Non-pigmented ciliary epithelial cell (primary cell): ENCODE measurements at places on chromosomes 11 and 22.

GRCh38 chr11:9459667-9460321, 1.0 kb upstream of the ZNF143 start:
- no peak for DNase-seq

DNA sequence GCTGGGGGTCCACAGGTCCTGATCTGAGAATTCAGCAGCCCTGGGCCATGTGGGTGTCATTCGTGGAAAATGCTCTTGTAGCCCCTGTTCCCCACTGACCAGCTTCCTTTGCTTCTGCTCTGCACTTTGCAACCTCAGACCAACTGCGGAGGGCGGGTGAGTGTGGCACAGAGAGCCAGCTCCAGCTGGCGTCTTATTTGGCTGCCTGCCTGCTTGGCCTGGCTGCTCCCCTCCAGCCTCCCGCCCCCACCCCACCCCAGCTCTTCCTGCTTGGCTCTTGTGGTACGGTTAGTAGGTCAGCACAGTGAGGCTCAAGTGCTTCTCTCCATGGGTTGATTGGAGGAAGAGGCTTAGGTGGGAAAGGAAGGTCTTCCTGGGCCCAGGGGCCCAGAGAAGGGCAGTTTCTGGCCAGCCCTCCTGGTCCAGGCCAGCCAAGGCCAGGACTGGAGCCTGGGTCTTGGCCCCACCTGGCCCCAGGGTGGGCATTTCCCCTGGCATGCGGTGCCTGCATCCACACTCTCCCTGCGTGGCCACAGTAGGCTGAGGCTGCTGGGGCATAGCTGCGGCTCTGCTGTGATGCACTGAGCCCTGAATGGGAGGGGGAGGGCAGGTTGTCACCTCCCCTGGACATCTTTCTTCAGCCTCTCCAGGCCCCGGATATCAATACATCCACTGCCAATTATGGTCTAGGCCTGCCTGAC, 26.5 kb downstream of the MYO7A start:
- DNase-seq, result no peak

DNA sequence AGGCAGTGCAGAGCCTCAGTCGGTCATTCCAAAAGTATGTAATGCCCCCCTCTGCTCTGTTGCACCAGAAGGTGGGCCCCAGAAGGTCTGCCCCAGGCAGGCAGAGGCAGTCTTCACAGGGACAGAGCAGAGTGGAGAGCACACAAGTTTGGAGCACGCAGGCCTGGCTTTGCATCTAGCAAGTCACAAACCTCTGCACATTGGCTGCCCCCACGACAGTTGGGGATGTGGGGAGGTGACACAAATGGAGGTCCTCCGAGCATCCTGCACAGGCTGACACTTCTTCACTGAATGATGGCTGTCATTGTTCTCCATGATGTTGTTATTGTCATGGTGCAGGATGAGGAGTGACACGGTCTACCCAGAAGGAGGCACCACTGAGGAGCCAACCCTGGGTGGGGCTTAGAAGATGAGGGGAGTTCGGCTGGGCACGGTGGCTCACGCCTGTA, 11.9 kb downstream of the TOM1 start:
- DNase-seq, result no peak

DNA sequence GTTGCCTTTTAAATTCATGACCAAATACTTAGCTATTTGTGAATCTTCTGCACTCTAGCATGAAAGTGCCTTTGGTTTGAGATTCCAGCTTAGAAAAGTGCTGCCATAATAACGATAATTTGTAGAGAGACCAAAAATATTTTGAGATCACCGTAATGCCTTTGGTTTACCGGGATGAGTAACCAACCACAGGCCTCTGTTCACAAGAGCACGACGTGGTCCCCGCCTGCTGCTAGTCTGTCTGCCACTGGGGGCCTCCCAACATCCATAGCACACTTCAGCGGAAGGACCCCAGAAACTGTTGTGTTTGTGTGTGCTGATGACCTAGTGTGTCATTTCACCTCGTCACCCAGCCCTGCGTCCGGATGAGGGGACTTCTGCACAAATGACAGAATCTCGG, 67.0 kb upstream of the RASSF10 start:
- no peak for DNase-seq

DNA sequence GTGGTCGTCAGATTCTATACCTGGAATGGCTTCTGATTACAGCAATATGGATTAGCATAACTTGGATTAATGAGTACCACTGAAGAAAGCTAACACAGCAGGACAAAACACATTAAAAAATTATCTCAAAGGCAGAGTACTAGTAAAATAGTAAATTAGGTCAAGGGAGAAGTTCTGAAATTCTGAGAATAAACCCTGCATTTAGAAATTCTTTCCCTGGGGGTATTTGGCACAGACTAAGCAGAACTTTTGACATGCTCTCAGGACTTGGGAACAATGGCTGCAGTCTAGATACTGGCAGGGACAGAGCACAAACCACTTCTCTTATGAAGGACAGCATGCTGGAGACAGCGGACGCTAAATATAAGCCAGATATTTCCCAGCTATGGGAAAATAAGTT, 85.6 kb upstream of the GRIA4 start:
- no peak for DNase-seq

DNA sequence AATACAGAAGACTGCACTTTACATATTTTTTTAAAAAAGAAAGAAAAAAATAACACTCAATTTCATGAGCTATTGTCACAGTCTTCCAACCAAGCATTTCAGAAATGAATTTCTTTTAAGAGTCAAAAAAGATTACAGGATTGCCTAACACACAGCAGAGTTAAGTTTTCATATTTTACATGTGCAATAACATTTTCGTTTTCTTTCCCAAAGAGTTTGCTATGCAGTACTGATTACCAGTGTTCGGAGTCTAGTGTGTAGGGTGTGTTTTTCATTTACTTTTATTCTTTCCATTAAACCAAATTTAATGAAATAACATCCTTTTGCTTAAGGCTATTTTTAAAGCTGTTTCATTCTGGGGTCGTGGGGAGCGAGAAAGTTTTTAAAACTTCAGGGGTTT, 53.2 kb downstream of the MN1 start:
- DNase-seq, result no peak

- DNase-seq, result no peak
Observed at GRCh38 chr11:57480409-57481137, 20.2 kb downstream of the RTN4RL2 start.

DNA sequence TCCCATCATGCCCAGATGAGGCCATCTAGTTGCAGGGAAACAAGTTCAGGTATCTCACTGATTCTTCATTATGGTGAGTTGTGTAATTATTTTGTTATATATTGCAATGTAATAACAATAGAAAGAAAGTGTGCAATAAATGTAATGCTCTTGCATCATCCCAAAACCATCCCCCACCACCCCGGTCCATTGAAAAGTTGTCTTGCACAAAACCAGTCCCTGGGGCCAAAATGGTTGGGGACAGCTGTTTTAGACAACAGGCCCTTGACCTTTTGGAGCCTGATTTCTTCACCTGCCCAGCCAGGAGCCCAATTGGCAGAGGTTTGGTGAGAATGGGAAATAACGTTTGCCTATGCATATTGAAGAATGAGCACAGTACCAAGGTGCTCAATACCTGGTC, 15.9 kb downstream of the MPEG1 start:
- no peak for DNase-seq

GRCh38 chr11:66685276-66686099, 7.8 kb upstream of the RBM4B start:
- DNase-seq, result no peak

- DNase-seq, result no peak
Observed at GRCh38 chr11:57338142-57338541, at the start of gene P2RX3. TSS of gene P2RX3 (plus strand) at chr11:57338352. CDS start at chr11:57338551, 199 bp downstream.

DNA sequence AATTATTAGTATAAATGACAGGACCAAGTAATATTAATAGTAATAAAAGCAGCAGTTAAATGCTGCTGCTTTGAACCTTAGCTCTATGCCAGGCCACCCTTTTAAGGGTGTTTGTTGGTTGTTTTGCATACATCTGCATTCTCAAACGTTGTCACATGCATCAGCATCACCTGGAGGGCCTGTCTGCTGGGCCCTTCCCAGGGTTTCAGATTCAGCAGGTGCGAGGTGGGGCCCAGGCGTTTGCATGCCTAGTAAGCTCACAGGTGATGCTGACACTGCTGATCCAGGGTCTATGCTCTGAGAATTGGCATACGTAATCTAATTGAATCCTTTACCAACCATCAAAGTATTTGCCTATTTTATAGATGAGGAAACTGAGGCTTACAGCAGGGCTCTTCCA, 246.5 kb downstream of the CADM1 start:
- no peak for DNase-seq

DNA sequence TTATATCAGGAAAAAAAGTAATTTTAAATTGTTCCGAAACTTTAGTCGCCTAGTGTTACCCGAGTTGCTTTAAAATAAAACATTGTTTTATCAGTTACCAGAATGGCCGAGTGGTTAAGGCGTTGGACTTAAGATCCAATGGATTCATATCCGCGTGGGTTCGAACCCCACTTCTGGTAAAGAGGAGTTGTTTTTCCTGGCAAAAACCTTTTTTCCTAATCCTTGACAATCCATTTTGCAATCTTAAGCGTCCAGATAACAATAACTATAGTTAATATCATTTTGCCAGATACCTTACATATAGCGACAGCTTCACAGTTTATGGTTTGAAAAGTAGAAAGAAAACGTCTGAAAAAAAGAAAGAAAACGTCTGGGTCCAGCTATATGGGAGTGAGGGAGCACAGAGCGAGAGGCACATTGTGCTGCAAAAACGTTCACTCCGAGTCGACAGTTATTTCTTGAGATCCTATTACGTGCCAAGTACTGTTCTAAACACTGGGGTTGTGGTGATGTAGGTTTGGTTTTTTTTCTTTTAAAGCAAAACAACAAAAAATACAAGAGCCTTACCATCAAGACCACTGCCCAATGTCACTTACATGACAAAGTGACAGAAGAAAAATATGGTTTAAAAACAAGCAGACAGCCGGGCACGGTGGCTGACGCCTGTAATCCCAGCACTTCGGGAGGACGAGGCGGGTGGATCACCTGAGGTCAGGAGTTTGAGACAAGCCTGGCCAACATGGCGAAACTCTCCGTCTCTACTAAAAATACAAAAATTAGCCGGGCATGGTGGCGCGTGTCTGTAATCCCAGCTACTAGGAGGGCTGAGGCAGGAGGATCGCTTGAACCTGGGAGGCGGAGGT, 40.6 kb downstream of the OR4D9 start:
- no peak for DNase-seq

DNA sequence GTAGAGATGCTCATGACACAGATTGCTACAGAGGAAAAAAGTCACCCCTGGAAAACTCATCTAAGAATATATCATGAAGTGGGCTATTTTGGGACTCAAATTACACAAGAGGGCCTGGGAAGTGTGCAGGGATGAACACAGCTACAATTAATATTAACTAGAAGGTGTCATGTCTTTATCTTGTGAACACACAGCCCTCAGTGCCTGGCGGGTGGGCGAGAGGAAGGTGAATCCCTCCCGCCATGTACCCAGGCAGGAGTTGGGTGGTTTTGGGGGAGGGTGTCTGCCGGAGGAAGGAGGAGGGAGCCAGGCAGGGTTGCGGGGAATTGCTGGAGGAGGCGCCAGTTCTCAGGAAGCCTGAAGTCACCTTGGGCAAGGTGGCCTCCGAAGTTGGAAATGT, 5.1 kb upstream of the FAM83F start:
- no peak for DNase-seq

DNA sequence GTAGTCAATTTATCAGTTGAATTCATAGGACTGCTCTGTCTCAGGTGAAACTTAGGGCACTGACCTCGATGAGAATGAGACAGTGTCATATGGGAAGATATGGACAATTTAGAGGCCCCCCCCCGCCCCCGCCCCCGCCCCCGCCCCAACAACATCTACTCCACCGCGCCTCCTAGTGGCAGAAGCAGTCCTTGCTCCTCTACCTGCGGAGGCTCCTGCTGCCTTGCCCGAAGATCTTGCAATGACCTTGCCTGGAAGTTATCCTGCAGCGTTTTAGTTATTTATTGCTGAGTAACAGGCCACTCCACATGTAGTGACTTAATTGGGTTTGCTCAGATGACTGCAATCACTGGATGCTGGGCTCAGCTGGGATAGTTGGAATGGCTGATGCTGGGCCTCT, 15.2 kb downstream of the SERPINH1 start:
- no peak for DNase-seq

- no peak for DNase-seq
Observed at GRCh38 chr11:6260207-6260726, 629 bp downstream of the CCKBR start.

DNA sequence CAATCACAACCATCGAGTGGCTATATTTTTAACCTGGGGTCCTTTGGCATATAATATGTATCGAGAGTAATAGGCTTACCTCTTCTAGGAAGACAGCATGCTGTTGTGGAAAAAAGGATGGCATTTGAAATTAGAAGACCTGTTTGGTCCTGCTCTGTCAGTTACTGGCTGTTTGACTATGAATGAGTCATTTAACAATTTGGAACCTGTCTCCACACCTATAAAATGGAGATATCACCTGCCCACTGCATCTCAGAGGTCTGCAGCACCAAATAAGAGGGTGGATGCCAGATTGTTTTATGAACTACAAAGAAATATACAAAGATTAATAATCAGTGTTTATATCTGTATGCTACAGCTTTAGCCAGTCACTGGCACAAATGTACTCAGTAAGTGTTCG, 60.8 kb downstream of the SLC25A17 start:
- DNase-seq, result no peak

DNA sequence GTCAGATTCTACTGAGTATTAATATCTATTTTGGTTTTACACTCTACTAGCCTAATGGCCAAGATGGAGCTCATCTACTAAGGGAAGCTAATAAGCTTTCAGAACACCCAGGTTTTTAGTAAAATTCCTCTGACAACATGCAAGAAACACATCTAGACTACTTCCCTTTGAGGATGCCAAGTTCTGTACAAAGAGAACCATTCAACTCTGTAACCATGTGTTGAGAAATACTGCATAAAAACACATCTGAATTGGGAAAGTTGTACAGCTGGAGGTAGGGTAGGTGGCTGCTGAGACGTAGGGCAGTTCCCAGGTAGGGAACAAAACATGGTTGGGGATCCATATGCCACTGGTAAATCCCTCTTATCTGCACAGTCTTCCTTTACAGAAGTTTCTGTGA, 66.2 kb downstream of the SC5D start:
- DNase-seq, result no peak

DNA sequence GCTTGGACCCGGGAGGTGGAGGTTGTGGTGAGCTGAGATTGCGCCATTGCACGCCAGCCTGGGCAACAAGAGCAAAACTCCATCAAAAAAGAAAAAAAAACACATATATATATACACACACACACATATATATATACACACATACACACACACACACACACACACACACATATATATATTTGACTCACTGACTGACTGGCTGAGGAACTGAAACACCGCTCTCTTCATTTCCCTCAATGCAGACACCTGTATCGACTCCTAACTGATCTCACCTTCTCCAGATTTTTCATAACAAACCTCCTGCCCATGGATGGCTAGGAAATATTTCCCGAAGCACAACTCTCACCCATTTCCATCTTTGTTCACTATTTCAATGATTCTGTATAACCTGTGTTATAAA, 140.7 kb upstream of the ANO3 start:
- no peak for DNase-seq

DNA sequence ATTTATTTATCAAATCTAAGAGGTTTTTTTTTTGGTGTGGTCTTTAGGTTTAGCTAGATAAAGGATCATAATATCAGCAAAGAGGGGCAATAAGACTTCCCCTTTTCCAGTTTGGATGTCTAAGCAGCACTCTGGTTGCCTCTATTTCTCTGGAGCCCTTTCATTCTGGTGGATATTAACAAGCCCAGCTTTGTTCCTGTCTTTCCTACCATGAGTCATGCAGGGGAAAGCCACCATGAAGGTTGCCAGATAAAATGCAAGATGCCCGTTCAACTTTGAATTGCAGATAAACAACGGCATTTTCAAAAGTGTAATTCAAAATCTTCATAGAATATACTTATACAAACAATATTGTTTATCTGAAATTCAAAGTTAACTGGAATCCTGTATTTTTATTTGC, 143.6 kb downstream of the ADAMTS15 start:
- DNase-seq, result no peak
